A549 treated with CpdA at 1 μM for 4 hours (cell line): ENCODE measurements at places on chromosomes 13 and 19. TPM values are rescaled to one million over a fixed set of nuclear protein-coding genes. Genes with fewer than 3 reads are reported as not detected.

RNF17 gene
- total RNA-seq: not detected in 5 replicates

ZNF557 gene
- 2.3 to 3.2 TPM (median 2.7 TPM) in 5 replicates for total RNA-seq

CUL4A gene
- 50.7 to 69.5 TPM (median 54.8 TPM) in 5 replicates for total RNA-seq

MEIOSIN gene
- total RNA-seq: 0.05 to 0.16 TPM (median 0.06 TPM) in 4 of 5 replicates, not detected in the other

RTBDN gene
- 0.10 to 0.77 TPM (median 0.27 TPM) in 4 of 5 replicates, not detected in the other for total RNA-seq

PSG2 gene
- total RNA-seq: not detected in 5 replicates

ZNF324B gene
- total RNA-seq: 6.9 to 7.8 TPM (median 7.1 TPM) in 5 replicates

ZNF177 gene
- 0.36 to 1.1 TPM (median 0.92 TPM) in 5 replicates for total RNA-seq

AP1M1 gene
- 55.6 to 70.5 TPM (median 64.3 TPM) in 5 replicates for total RNA-seq
